Pancreas (tissue), 10 donors: ENCODE measurements at places on chromosomes 6 and 20.

GRCh38 chr20:56004611-56005388, 519 bp downstream of the CBLN4 start:
- H3K27ac ChIP-seq, result no peak overlapping the region
- peak overlapping the region; percentile 23 for H3K4me3 ChIP-seq
- no peaks in the 10 kb centered on the region for H3K27me3 ChIP-seq
- peak; percentile 12 for DNase-seq
- H3K4me1 ChIP-seq, result peaks cover 20% of the 10 kb centered on the region

DNA sequence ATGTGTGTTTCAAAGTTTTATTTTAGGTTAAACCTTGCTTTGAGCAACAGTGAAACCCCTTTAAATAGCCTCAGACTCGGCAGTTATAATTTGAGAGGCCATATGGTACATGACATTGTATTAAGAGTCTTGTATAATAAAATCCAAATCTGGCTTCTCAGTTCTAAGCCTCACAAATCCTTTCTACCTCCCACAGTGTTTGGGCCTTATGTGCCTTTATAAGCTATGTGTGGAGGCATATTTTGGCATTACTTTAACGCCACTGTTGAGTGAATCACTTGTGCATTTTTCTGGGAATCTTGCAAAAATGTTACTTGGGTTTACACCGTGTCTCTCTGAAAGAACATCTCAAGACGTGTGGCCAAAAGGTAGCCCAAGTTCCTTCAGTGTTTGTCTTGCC, 152.4 kb downstream of the COL9A1 start:
- peaks cover 15% of the 10 kb centered on the region for H3K4me1 ChIP-seq
- no peak for DNase-seq
- no peaks in the 10 kb centered on the region for H3K36me3 ChIP-seq
- no peak overlapping the region for H3K27ac ChIP-seq
- no peaks in the 10 kb centered on the region for H3K27me3 ChIP-seq

- H3K36me3 ChIP-seq, result no peaks in the 10 kb centered on the region
- H3K4me3 ChIP-seq, result peak overlapping the region; percentile 36
- DNase-seq, result peak; percentile 74
- peak overlapping the region; percentile 73 for H3K27ac ChIP-seq
- H3K4me1 ChIP-seq, result peaks cover 10% of the 10 kb centered on the region
- H3K27me3 ChIP-seq, result no peaks in the 10 kb centered on the region
These were observed 2.0 kb downstream of the SPAG4 start for GRCh38 chr20:35617397-35618262.

DNA sequence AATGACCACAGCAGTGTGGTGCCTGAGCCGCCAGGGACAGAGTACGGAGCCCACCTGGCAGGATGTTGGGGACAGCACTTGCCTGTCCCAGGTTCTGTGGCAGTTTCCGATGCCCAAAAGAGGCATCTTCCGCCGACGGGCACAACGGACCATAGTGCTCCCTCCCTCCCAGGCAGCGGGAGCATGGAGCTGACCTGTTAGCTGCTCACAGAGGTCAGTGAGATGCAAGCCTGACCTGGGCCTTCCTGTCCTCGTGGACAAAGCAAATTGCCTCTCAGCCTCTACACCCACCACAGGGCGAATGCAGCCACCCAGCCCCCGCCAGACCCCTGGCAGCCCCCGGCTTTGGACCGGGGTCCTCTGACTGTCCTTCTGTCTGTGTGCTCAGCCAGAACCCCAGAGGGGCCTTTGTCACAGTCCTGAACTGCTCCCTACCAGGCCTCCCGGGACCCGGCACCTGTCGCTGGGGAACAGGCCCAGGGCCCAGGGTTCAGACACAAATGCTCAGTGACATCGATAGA, 16.2 kb upstream of the FRMD1 start:
- DNase-seq, result no peak
- H3K27ac ChIP-seq, result no peak overlapping the region
- no peak overlapping the region for H3K4me3 ChIP-seq
- H3K36me3 ChIP-seq, result no peaks in the 10 kb centered on the region

GRCh38 chr6:107673076-107673494, 151.0 kb downstream of the SCML4 start:
- H3K27me3 ChIP-seq, result no peaks in the 10 kb centered on the region
- H3K4me3 ChIP-seq, result no peak overlapping the region
- no peaks in the 10 kb centered on the region for H3K4me1 ChIP-seq
- DNase-seq, result no peak
- H3K27ac ChIP-seq, result no peak overlapping the region

GRCh38 chr6:30769088-30769852, 24.9 kb upstream of the IER3 start:
- no peak overlapping the region for H3K4me3 ChIP-seq
- H3K27me3 ChIP-seq, result no peaks in the 10 kb centered on the region
- no peaks in the 10 kb centered on the region for H3K36me3 ChIP-seq
- peak; percentile 64 for DNase-seq
- no peaks in the 10 kb centered on the region for H3K4me1 ChIP-seq
